ENCODE measurements at places on chromosomes 2 and 18.

DNA sequence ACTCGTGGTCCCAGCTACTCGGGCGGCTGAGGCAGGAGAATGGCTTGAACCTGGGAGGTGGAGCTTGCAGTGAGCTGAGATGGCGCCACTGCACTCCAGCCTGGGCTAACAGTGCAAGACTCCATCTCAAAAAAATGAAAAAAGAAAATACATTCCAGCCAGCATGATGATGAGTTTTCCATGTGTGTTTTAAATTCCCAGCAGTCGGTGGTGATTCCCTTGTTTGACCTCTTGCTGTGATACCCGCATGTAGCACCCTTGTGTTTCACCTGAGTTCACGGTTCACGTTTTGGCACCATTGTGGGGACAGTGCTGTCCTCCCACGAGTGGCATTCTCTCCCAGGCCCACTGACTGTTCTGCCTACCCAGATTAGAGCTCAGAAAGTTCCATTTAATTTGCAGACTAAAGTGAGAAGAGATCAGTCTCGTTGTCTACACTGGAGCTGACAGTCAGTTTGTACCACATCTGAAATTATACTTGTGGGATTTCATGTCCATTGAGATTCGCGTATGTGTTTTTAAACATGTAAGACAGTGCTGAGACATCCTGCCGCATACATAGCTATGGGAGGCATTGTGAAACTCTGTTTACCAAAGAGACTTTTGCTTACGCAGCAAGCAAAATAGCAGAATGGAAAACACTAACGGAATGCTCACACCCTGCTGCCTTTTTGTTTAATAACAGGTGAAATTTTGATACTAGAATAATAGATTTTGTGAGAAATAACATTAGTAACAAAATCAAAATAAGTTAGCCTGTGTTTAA, 157.1 kb downstream of the GBX2 start:
- no peak for DNase-seq

DNA sequence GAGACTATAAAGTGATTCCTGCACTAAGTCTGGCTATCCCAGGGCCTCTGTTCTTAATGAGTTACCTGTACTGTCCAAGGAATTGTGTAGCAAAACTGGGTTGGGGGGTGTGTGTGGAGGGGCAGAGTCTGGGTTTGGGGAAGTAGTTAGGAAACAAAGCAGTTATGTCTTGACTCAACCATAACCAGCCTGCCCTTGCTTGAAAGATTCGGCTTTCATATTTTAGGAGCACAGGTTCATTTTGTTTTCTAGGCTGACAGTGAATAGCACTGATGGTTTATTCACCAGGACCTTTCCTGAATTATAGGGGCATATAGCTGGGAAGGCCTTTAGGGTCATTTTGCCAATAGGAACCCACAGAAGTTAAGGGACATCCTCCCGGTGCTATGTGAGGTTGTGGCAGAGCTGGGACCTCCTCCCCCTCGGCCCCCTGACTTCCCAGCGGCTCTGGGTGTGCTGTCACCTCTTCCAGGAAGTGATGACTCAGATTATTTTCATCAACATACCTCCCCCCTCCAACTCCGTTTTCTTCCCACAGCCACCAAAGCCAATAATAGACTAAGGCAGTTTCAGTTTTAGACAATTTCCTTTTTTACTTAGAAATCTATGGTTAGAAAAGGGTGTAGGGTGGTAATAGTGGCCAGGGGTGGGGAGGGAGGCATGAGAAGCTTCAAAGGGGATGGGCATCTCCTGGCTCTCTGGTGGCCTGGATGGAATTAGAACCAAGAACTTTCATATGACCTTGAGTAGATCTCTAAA, 44.8 kb downstream of the SETBP1 start:
- peak; percentile 59 for DNase-seq

DNA sequence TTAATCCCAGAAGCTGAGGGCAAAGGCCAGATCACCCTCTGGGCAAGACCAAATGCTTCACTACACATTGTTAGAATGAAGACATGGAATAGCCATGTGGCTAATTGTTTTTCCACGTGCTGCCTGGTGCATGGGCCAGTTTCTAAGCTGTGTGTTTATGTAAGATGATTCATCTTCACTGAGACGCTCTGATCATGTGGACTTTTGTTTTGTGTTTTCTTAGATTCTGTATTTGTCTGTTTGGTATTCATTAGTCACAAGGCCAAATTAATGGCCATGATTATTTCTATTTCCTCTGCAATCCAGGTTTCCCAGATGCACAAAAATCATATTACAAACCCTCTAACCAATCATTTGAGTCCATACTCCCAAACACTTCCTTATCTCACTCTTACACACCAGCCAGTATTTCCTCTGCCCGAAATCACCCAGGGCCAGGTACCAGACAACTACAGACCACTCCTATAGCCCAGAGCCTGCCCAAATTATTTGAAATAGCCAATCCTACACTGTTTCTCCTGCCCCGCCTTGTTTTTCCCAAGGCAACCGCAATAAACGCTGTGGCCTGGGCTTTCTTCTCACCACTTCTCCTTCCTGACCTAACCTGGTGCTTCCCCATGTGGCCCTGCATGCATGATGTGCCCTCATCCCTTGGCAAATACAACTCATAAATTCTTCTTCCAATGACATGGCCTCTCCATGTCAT, 94.2 kb upstream of the SP3 start:
- DNase-seq, result peak; percentile 67

- DNase-seq, result no peak
Measured at GRCh38 chr2:159118859-159119500, 150.5 kb downstream of the TANC1 start.

- DNase-seq, result no peak
Measured at GRCh38 chr2:16943279-16943958, 277.8 kb upstream of the CYRIA start.

DNA sequence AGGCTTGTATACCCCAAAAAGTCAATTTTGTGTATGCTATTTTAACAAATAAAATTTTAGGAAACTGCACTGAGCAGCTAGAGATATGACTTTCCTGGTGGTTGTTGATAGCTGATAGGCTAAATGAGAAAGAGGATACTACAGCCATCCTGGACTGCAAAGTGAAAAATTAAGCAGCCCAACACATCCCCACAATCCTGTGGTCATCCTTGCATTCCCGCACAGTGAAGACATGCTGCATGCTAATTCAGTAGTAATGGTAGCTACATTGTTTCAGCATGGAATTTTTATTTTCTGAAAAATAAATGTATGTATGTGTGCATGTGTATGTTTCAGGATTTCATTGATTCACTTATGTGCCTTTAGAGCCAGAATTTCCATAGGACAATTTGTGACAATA, 124.2 kb upstream of the CCDC68 start:
- DNase-seq, result no peak

- DNase-seq, result no peak
Measured at GRCh38 chr2:188466761-188467160, 175.1 kb downstream of the GULP1 start.

DNA sequence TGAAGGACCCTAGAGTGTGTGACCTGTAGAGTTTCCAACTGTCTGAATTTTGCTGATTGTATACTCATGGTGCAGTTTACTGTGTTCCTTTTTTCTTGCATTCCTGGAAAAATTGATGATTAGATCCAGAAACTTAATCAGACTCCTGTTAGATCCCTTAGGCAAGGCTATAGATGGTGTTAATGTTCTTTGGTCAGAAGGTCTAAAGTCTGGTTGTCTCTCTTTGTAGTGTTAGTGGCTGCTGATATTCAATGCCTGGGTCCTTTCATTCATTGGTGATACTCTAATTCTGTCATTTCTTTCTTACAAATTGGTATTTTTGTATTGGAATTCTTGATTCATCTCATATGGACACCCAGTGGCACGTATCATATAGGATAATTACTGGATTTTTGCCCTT, 6.3 kb downstream of the CCNT2 start:
- DNase-seq, result no peak

GRCh38 chr2:219663116-219663762, 35.8 kb downstream of the SLC4A3 start:
- DNase-seq, result no peak

DNA sequence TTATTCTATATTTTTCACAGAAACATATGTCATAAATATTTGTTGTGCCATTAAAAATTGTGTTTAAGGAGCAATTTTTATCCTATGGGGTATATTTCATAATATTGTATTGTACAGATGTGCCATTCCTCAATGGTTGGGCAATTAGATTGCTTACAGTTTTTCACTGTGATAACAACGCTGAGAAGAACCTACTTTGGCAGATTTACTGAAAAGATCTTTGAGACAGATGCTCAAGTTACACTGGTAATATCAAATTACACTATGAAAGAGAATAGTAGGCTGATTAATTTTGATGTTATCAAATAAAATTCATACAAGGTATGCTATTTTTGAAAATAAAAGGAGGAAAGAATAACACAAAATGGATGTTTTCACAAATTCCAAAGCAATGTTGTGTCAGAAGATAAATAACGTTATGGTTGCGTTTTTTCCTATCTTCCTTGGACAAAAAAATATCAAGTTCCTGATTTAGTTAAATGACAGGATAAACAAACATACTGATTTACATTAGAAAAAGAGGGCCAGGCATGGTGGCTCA, 335.1 kb upstream of the ZNF521 start:
- no peak for DNase-seq

DNA sequence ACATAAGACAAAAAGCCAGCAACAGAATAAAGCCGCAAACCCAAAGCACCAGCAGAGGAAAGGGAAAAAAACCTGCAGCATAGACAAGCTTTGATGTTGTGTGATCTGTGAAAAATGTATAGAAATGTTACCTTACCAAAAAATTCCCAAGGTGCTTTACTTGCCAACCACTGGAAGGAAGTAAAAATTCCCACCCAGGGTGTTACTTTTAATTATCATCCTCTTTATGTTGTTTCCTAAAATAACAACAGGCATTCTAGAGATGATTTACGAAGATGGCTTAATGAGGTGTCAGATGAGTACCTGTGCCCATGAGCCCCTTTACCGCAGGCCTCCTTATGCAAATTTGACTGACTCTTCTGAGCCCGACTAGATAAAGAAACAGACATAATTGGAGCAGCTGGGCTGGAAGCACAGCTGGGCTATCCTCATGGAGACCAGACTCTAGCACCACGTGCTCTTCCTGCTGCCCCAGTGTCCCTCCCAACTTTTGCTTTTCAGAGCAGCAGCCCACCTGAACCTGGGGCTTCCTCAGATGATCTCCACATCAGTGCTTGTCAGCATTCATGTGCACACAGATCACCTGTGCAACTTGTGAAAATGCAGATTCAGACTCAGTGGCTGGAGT, 41.5 kb downstream of the SRSF7 start:
- no peak for DNase-seq

DNA sequence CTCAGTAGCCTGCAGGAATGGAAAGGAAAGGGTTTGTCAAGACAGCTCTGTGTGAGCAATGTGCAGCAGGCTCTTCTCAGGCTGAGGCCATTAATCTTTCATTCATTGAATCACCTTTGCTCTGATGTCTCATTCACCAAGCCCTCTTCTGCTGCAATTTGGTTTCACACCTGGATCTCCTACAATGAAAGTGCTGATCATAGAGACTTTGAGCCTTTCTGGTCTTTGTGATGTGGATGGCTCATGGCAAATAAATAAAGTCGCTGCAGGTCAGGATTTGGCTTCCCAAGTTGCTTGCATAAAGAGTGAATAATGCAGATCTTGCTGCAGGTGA, 95.8 kb upstream of the SPRED2 start:
- DNase-seq, result no peak

GRCh38 chr18:48122376-48122775, 191.9 kb upstream of the SMAD2 start:
- DNase-seq, result no peak

DNA sequence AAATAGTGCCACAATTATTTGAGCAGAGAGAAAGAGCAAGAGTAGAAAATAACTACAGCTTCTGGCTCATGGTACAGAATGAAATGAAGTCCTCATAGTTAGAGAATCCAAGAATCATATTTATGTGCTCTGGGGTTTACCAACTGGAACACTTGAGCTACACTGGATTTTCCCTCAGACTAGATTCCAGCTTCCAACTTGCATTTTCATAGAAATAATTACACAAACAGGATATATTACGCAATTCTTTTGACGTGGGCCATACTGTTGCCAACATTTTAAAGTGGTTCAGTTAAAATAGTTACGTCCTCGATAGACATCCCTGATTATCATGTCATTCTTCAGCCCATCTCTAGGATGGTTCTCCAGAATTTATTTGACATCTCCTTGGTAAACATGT, 129.2 kb downstream of the ETAA1 start:
- DNase-seq, result peak; percentile 23

- DNase-seq, result no peak
Measured at GRCh38 chr2:240109386-240109785, 26.7 kb downstream of the COPS9 start.

DNA sequence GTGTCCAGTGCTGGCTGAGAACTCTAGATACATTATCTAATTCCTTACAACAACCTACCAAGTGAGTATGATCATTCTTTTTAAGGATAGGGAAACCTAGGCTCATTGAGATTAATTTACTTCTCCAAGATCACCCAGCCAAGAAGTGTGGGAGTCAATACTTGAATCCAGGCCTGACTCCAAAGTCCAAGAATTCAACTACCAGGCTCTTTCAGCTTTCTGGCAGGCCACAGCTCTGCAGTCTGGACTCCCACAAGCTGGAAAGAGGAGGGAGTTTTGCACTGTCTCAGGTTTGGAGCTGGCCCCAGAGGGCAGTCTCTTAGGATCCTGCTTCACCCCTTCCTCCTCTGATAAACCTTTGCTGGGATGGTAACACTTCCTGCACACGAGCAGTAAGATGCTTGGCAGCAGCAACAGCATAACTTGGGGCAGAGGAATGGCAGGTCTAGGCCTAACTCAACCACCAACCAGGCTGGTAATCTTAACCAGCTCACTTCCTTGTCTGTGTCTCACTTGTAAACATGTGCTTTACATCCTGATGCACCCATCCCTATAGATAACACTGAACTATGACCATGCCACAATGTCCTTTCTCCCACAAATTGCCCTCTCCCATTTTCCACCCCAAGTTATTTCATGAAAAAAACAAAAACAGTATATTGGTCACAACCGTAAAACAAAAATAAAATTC, 111.1 kb upstream of the ACAA2 start:
- DNase-seq, result no peak

- no peak for DNase-seq
Measured at GRCh38 chr2:169891593-169892298, 64.5 kb downstream of the UBR3 start.

GRCh38 chr2:216134958-216135541, 25.9 kb downstream of the XRCC5 start:
- DNase-seq, result no peak

DNA sequence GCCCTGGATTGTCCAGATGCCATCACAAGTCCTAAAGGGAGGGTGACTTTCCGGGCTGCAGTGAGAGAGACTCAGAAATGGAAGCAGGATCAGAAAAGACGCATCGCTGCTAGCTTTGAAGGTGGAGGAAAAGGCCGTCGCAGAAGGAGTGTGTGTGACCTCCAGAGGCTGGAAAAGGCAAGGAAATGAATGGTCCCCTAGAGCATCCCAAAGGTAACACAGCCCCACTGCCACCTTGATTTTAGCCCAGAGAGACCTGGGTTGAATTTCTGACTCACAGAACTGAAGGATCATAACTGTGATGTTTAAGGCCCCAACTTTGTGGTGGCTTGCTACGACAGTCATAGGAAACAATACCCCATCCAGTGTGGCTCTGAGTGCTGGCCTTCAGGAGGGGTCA, 8.6 kb upstream of the NCK2 start:
- DNase-seq, result no peak

- no peak for DNase-seq
Measured at GRCh38 chr2:207825978-207826377, 56.3 kb upstream of the FZD5 start.

GRCh38 chr2:71102981-71103681, 26.9 kb downstream of the MCEE start:
- no peak for DNase-seq
